CD4-positive, alpha-beta T cell treated with Interleukin-15 for 1 hour (primary cell): ENCODE measurements at places on chromosomes 2 and 18.
A peak's percentile ranks its signal among the peaks of the same experiment; 100 is the strongest.

DNA sequence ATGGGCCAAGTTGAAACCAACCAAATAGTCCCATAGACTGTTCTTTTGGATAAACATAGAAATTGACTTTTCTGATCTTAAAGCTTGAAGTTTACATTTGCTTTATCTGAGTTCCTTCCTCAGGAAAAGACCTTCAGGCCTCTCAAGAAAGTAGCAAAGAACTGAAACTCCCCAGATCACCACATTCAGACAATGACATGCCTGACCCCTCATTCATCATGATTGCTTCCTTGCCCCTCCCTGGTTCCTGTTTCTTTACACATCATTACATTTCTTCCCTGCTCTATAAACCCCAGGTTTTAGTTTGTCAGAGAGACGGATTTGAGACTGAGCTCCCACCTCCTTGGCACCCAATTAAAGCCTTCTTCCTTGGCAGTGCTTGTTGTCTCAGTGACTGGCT lies 83.6 kb upstream of the ST3GAL5 start:
- no peak for DNase-seq

DNA sequence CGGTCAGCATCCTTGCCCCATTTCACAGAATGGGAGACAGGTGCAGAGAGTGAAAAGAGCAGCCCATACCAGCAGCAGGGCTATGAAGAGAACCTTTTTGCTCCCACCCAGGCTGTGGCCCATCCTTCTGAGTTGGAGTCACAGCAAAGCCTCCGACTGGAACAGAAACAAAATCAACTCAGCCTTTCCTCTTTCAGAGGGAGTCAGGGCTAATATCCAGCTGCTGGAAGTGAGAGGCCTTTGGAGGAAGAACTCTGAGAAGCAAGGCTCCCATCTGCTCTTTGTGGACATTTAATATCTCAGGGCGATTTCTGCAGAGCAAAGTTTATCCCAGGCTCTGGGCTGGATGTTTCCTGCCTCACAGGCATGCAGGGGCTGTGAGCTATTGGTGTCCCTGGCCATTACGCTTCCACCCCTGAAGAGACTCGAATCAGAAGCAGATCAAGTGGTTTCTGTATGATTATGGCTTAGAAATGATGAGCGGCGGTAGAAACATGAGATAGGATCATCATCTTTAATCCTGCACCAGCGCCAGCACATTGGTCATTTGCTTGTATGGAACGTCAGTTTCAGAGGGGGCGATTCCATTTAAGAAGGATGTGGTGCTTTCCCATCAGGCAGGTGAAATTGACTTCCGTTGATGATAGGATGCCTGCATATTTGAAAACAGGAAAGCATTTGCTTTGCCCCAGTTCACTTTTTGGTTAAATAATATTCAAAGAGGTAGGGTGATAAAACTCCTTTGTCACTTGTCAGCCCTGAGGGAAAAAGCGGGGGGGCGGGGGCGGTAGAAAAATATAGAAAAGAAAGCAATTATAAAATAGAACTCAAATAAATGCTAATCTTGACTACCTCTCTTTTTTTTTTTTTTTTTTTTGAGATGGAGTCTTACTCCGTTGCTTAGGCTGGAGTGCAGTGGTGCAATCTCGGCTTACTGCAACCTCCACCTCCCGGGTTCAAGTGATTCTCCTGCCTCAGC lies 152.4 kb downstream of the LRRC30 start:
- DNase-seq: no peak

- peak; percentile 64 for DNase-seq
Observed at GRCh38 chr2:151637271-151637781, 97.0 kb downstream of the NEB start.

DNA sequence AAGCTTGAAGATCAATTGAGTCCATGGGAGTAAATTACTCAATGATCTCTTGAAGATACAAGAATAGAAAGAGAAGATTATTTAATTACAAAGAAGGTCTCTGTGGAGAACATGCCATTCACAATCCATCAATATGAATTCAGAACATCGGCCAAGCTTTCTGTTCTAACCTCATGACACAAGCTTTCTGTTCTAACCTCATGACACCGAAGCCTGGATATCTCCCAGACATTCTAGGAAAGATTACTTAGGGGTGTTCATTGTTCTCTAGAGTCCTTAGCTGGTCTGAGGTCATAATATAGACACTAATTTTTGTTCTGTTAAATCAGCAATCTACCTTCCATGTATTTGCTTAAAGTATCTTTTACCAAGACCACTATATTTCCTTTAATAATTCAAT lies 95.5 kb downstream of the RDH14 start:
- DNase-seq: no peak

GRCh38 chr2:144229296-144229695 lies 290.6 kb downstream of the ZEB2 start:
- DNase-seq: no peak

DNA sequence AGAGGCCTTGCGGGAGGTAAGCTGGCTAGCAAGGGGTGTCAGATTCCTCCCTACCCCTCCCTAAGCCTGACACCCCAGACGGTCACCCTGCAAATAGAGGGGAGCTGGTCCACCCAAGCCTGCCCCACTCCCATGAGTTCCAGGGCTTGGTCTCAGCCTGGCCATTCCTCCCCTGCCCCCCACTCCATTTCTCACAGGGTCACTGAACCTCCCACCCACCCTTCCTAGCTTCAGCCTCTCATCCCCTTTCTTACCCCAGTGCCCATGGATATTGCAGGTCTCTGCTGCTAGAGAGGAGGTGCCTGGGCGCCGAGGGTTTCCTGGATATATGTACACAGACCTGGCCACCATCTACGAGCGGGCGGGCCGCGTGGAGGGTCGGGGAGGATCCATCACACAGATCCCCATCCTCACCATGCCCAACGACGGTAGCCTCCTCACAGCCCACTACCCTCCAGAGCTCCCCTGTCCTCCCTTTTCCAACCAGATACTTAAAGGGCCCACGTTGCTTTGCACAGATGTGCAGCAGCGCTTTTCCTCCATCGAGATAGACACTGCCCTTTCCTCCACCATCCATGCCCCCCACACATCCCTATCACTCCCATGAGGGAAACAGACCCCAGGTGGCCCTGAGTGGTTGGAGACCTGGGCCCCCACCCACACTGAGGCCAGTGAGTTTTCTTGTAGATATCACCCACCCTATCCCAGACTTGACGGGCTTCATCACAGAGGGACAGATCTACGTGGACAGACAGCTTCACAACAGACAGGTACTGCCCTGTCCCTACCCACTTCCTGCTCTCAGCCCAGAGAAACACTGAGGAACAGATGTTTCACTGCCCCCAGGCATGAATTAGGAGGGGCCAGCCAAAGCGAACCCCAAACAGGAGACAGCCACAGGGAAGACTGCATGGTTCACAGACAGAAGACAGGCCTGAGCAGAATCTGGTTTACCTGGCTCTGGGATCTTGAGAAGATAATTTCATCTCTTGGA lies 15.2 kb upstream of the ANKRD53 start:
- DNase-seq: no peak

- DNase-seq: no peak
Observed at GRCh38 chr2:152028182-152028862, 70.5 kb downstream of the CACNB4 start.

- DNase-seq: no peak
Observed at GRCh38 chr18:77206676-77207374, 42.8 kb upstream of the GALR1 start.

DNA sequence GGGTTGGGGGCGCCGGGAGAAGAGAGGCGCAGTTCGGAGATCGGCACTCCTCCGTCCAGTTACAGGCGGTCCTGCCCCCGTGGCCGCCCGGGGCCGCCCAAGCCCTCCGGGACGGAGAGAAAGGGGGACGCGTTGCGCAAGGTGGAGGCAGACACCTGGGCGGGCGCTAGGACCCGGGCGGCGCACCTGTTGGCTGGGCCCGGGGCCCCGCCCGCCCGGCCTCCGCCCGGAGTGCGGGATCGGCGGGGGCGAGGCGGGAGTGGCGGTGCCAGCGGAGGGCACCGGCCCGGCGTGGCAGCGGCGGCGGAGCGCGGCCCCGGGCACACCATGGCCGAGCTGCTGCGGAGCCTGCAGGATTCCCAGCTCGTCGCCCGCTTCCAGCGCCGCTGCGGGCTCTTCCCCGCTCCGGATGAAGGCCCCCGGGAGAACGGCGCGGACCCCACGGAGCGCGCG lies at the start of gene SGPP2:
SGPP2 (plus strand) TSS at position 268 of the 453 bp plus-strand sequence; CDS start at position 328, 60 bp downstream.
- DNase-seq: no peak

GRCh38 chr2:237154082-237154638 lies 68.5 kb downstream of the COPS8 start:
- peak; percentile 46 for DNase-seq

GRCh38 chr2:201363857-201364560 lies 6.9 kb upstream of the FLACC1 start:
- peak; percentile 32 for DNase-seq

DNA sequence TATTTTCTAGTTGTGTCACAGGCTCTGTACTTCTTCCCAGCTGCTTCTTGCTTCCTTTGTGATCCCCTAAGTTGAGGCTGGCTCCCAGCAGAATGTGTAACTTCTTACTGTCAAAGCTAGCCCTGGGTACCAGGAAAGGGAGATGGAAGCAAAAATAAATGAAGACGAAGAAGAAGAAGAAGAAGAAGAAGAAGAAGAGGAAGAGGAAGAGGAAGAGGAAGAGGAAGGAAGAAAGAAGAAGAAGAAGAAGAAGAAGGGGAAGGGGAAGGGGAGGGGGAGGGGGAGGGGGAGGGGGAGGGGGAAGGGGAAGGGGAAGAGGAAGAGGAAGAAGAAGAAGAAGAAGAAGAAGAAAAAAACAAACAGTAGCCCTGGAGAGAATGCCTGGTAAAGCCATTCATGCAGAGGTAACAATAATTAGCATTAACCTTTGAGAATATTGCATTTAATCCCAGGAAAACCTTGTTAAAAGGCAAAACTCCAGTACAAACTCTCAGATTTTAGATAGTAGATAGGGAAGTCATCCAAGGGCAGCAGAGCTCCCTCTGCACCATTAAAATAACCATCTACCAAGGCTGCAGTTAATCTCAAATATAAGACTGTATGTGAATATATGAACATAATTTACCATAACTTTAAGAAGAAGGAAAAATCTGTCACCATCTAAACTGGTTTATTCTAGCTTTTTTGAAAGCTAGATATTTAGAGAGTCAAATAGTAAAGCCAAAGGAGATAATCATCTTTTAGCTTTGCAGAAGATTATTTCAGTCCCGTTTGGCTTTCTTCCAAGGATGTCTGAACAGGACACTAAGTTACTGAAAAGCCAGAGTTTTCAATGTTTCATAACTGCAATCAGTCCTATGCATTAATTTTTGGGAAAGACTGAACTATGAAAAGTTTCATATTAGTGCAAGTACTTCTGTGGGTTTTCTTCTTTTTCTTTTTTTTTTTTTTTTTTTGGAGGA lies 44.3 kb upstream of the FBXO11 start:
- DNase-seq: no peak

DNA sequence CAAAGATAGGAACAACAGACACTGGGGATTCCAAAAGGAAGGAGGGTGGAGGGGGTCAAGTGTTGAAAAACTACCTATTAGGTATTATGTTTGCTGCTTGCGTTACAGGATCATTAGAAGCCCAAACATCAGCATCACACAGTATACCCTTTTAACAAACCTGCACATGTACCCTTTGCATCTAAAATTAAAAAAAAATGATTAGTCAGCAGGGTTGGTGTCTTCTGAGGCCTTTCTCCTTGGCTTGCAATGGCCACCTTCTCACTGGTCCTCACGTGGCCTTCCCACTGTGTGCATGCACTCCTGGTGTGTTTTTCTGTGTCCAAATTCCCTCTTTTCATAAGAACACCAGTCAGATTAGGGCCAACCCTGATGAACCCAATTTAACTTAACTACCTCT lies 5.6 kb upstream of the IMPA2 start:
- no peak for DNase-seq

- no peak for DNase-seq
Observed at GRCh38 chr2:30679426-30680088, 127.7 kb downstream of the CAPN13 start.

DNA sequence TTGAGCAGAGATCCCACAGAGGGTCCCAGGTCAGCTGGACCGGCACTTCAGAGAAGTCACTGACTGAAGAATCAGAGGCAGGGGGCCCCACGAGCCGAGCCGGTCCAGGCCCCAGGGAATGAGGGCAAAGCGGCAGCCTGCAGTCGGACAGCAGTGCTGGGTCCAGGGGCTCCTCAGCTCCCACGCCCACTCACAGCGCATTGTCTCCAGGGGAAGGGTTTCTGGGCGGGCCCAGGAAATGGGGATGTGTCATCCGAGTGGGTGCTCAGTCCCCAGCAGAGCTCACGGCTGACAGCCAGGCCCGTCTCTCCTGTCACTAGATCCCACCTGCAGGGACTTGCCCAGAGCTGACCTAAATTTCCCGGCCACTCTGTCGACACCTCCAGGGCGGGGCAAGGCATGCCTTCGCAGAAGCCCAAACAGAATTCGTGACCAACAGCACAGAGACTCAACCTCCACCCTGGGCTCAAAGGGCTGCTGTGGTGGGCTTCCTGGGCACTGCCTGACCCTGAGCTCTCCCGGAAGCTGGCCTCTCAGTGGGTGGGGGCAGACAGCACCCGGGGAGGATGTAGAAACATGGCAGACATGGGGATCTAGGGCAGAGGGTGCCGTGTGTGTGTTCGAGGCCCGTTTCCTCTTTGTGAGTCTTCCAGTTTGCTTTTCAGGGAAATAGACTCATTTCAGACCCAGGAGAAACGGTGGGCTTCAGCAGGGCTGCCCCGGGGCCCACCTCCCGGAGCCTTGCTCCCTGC lies 42.1 kb upstream of the TAF1B start:
- peak; percentile 80 for DNase-seq
